ENCODE measurements at places on chromosomes 1 and 21.

GRCh38 chr21:14677639-14678179 is 131.6 kb upstream of the SAMSN1 start:
- DNase-seq = no peak

- no peak for DNase-seq
These were observed 7.9 kb downstream of the CD53 start for GRCh38 chr1:110880708-110881374.

DNA sequence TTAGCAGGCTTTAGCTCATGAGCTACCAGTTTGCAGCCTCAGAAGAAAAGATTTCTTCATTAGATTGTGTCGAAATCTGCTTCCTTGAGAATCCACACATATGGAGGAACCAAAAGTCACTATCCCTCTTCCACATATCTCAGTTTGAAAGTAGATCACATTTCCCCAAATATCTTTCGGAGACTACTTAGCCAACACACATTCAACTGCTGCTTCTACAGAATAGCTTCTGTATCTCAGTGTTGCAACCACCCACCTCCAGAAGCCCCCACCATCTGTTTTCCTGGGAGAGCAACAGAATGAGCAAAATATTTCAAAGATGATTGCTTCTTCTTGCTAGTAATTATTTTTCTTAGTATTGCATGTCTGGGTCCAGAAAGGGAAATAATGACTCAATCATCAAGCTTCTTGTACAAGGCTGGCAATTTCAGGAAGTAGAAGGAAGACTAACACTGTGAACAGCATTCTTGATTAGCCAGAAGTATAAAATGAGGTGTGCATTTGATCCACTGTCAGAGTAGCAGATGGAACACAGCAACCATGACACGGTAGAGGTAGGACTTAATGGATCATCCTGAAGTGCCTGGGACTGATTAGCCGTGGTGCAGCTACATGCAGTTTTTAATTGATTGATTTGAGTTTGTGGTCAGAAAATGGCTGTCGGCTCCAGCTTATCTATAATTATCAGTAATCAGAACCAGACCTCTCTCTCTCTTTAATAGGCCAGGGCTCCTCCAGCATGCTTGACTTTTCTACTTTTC is 24.9 kb downstream of the ZC3H11B start:
- DNase-seq = no peak

GRCh38 chr1:87204921-87205320 is 123.8 kb upstream of the LMO4 start:
- no peak for DNase-seq

DNA sequence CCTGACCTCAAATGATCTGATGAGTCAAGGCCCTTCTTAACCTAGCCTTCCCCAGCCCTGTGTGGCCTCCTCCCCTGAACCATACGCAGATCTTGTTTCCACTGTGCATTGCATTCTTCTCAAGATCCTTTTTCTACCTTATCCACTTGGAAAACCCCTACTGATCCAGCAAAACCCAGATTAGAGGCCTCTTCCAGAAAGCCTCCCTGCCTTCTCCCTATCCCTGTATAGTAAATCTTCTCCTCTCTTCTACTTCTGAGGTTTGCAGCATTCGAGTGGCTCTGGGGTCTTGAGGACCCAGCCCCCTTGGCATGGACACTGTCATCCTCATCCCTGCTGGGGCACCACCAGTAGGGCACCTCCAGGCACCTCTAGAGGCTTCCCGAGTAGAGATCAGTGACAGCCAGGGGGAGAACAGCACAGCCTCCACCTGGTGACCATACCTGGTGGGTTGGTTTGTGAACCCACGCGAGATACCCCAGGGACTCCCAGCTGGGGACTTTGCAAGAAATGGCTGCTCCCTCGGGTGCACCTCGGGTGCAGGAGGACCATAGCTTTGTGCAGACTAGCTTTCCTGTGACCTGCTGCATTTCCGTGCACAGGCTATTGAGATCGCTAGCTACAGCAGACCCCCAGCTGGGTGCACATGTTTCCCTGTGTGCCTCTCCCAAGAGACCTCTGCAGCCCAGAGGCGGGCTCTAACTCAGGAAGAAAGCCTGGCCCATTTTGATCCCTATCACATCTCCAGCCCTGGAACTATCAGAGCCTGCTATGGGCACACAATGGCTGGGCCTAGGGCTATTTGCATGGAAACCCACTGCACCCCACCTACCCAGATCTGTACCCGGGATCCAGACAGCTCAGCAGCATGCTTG is 34.2 kb downstream of the MATN1 start:
- no peak for DNase-seq

DNA sequence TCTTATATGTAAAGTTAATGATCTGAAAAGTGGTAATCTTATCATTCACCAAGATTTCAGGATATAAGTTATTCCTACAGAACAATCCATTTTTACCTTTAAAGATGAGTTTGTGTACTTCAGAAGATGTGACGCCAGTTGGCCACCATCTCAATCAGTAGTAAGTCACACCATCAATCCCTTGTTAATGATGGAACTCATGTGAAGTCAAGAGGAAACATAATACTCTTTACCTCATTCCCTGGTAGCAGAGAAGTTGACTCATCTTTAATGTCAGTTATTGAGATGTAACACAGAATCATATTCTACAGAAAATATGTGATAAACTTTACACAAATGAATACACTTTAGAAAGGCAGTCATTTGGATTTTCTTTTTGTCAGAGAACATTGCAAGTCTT is 38.2 kb downstream of the MRPL39 start:
- no peak for DNase-seq

GRCh38 chr1:208200116-208200515 is 44.1 kb downstream of the PLXNA2 start:
- no peak for DNase-seq

- DNase-seq = no peak
These were observed 256.7 kb downstream of the COL11A1 start for GRCh38 chr1:102851616-102852015.

DNA sequence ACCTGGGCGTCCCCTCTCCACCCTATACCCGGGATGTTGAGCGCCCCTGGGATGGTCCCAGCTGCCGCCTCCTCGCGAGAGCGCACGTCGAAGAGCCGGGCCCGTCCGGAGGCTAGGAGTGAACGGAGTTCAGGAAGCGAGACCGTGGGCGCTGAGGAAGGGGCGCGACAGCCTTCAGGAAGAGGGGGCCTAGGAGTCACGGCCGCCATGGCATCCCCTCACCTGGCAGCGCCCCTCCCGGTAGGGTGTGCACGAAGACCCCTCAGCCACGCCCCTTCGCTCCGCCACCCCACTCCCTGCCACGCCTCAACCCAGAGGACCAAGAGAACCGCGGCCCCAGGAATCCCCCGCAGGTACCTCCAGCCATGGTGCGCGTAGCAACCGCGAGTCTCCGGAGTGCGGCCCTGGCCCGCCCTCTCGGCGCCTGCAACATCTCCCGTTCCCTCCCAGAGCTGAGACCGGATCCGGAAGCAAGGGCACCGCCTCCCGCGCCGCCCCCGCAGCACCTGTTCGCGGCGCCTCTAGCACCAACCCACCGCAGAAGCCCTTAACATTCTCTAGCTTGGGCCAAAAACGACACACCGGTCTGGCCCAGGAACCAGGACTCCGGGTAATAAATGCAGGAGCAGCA is at the start of gene TSTD1:
Gene TSTD1, minus strand, starts transcription at position 442 of the 631 bp plus-strand sequence. Its CDS starts 75 bp downstream, at position 367.
- no peak for DNase-seq

DNA sequence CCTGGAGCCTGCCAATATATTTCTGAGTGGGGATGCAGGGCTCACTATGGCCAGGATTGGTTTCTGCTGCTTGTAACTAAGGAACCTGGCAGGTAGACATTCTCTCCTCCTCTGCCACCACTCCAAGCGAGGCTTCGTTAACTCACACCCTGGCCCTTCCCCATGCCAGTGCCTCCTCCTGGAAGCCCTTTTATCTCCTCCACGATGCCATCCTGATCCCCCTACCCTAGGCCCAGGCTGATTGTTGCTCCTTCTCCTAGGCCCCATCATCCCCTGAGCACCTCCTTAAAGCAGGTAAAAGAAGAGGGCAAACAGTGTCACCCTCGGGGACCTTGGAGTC is 118.5 kb downstream of the DMRTB1 start:
- no peak for DNase-seq

GRCh38 chr1:65832296-65832695 is 39.6 kb downstream of the PDE4B start:
- no peak for DNase-seq

GRCh38 chr1:111252786-111253185 is 25.3 kb downstream of the CHI3L2 start:
- no peak for DNase-seq

DNA sequence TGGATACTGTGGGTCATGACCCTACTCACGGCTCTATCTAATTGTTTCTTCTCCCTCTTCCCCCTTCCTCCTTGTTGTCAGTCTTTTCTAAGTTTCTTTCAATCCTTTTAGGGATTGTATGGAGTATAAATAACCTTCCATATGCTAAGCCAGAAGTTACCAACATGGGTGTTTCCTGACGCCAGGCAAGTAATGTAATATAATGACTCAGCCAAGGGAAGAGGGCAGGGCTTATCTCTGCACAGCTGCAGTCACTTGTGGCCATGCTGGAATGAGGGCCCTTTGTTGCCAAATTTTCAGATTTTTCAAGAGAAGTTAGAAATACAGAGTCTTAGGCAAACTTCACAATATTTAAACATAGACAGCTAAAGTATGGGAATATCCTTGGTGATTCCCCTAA is 194.6 kb downstream of the ST6GALNAC3 start:
- DNase-seq = no peak

- no peak for DNase-seq
These were observed 60.2 kb downstream of the CHRM3 start for GRCh38 chr1:239446611-239447010.

DNA sequence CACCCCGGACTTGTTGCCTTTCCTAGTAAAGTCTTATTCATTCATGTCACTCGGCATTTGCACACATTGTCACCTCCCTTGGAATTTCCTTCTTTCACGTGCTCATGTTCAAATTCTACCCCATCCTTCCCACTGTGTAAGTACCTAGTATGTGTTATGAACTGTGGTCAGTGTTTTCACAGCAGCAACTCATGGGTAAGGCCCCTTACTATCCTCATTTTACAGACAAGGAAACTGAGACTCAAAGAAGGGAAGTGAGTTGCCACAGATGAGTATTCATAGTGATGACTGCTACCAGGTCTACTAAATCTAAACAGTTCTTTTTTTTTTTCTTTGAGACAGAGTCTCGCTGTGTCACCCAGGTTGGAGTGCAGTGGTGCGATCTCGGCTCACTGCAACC is 10.5 kb downstream of the CITED4 start:
- no peak for DNase-seq

GRCh38 chr1:1281533-1282321 is 1.5 kb downstream of the SCNN1D start:
- DNase-seq = no peak

- DNase-seq = no peak
These were observed 46.5 kb downstream of the PRDM16 start for GRCh38 chr1:3115275-3116149.

GRCh38 chr1:119026956-119027355 is 38.8 kb upstream of the TBX15 start:
- no peak for DNase-seq

DNA sequence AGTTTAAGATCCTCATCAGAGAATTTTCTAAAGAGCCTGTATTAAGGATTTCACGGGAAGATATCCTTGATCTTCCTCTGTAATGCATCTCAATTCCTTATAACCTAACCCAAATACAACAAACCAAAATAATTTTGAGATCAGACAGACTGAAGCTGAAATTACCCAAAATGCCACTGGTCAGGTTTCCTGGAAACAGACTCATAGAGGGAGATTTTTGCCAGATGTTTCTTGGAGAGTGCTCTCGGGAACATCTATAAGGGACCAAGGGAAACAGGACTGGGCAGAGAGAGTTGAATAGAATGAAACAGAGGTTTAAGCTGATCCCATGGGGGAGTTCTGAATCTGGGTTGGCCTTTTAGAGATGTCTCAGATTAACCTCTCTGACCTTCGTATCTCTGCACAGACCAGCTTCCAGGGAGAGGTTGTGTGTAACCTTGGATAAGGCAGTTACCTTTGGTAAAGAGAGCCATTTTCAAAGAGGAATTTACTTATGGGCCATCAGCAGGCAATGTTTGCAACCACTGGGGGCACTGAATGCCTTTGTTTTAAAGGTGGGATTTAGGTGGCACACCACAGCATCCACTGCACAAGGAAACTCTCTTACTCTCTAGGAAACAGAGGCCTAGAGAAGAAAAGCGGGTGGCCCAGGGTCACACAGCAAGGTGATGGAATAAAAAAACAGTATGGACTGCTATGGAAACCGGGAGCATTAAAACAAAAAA is 130.8 kb upstream of the SGIP1 start:
- peak; percentile 34 for DNase-seq

DNA sequence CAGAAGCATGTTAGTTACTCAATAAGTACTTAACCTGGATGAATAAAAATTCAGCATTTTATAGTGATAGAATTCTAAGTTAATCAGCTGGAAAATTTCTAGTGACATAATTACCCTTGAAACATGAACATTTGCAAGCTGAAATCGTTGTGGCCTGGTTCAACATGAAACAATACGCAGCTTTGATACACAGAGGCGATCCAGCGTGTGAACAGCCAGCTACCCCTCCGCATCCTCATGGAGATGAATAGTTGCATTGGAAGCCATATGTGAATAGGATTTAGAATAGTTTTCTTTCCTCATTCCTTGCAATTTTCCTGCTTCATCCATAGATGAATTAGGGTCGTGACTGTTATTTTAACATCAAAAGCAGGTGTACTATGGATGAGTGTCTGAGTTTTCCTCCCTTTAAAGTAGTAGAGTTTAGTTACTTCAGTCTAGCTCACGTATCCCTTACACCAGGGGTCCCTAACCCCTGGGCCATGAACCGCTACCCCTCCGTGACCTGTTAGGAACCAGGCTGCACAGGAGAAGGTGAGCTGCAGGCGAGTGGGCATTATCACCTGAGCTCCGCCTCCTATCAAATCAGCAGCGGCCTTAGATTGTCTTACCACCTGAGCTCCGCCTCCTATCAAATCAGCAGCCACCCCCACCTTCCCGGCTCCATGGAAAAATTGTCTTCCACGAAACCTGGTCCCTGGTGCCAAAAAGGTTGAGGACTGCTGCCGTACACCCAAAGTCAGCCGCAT is 6.2 kb upstream of the TARBP1 start:
- DNase-seq = no peak

DNA sequence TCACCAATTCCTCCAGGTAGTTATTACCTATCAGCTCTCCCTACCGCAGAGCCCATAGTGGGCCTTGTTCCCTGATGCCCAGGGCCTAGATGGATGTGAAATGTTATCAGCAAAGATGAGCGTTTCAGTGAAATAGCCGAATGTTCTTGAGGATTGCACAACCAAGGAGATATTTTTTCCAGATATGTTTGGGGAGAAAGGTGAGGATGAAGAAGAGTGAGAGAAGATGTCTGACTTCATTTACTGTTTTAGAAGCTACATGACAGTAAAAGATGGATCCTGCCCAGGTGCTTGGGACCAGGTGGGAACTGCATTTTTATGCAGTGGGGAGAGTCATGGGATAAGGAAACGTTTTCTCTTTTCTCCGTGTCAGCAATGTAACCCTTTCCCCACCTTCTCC is 231.7 kb upstream of the C1orf174 start:
- DNase-seq = no peak
